ENCODE measurements at places on chromosomes 2 and 18.

GRCh38 chr18:76370201-76370600 lies 124.8 kb downstream of the ZNF516 start:
- no peak for DNase-seq

- peak; percentile 83 for DNase-seq
Measured at GRCh38 chr2:205706769-205707381, 24.6 kb downstream of the NRP2 start.

GRCh38 chr2:46001290-46001689 lies 295.9 kb upstream of the EPAS1 start:
- DNase-seq, result no peak

- DNase-seq, result no peak
Measured at GRCh38 chr2:102004581-102004980, 12.8 kb downstream of the IL1R2 start.

GRCh38 chr2:231132129-231132528 lies 7.3 kb upstream of the HTR2B start:
- no peak for DNase-seq

GRCh38 chr2:7724336-7724735 lies 807.1 kb downstream of the RNF144A start:
- no peak for DNase-seq

GRCh38 chr2:217787160-217787877 lies 215.5 kb downstream of the TNS1 start:
- DNase-seq, result no peak

DNA sequence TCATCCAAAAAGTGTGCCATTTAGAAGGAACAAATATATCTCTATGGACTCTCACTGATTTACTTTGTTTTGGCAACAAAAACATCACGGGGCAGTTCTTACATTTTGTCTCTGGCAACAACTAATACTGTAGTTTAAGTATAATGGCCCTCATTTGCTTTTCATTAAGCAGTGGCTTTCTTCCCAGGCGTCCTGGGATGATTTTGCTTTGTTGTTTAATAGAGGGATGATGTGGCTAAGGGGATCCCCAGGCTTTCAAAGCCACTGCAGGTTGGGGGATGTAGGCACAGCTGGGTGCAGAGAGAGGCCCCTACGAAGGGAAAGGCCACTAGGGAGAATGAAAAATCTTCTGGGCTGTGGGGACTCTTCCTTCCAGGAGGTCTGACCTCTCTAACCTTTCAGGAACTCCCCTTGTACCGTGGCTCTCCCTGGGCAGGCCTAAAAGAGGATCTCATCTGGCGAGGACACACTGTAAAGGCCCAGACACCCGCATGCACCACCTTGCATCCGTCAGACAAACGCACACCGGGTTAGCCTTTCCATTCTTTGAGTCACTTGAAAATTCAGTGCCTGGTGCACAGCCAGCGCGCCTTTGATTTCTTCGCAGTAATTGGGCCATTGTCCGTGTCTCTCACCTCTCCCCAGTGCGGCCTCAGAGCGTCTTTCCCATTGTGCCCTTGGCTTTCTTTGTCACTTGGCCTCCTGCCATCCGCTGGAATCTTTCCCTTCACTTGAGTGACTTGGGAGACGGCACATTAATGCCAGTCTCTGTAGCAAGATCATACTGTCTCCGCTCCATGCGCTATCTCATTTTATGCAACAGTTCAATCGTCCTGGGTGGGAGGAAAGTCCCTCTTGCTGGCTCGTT lies 40.3 kb upstream of the AFF3 start:
- DNase-seq, result no peak

DNA sequence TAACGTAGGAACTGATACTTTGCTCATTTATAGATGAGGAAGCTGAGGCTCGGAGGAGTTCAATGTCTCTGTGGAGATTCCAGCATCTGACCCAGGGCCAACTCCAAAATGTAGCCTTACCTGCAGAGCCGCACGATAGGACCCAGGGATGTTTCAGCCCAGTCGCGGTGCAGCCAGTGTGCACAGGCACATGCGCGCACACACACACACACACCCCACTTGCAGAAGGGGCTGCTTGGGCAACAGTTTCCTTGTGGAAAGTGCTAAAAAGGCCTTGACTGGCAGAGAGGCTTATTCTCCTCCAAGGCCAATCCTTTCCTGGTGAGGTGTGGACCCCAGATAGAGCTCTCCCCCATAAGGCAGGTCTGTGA lies 101.7 kb downstream of the ZFP36L2 start:
- DNase-seq, result no peak

DNA sequence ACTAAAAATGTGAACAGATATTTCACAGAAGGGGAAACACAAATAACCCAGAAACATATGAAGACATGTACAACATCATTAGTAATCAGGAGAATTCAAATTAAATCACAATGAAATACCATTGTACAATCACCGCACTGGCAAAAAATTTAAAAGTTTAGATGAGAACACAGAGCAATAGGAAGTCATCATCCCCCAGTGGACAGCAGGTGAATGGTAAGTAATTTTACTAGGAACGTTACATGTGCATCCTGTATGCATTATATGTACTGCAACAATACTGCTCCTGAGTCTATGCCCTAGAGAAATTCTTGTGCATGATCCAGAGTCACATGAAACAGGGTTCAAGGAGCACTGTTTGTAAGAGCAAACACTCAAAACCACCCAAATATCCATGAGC lies 713.8 kb downstream of the NRXN1 start:
- no peak for DNase-seq

- no peak for DNase-seq
Measured at GRCh38 chr2:157290525-157290924, 33.0 kb downstream of the GALNT5 start.

GRCh38 chr2:17792515-17792914 lies 23.7 kb upstream of the MSGN1 start:
- no peak for DNase-seq

DNA sequence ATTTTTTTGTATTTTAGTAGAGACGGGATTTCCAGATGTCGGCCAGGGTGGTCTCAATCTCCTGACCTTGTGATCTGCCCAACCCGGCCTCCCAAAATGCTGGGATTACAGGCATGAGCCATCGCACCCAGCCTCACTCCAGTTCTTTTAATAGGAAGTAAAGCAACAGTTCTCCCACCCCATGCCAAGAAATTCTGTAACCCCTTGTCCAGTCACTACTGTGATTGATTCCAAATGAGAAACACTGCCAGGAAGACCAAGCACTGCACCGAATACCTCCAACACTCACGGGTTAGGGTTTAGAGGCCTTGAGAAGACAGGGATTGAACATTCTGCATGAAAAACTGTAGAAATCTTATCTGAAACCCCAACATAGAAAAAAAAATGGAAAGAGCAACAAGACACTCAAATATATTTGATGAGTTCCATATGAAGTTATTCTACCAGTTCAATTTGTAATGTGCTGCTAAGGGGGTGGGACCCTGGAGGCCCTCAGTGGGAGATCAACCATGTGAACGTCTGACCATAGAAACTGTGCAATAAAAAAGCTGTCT lies 48.2 kb upstream of the BIN1 start:
- DNase-seq, result peak; percentile 71

DNA sequence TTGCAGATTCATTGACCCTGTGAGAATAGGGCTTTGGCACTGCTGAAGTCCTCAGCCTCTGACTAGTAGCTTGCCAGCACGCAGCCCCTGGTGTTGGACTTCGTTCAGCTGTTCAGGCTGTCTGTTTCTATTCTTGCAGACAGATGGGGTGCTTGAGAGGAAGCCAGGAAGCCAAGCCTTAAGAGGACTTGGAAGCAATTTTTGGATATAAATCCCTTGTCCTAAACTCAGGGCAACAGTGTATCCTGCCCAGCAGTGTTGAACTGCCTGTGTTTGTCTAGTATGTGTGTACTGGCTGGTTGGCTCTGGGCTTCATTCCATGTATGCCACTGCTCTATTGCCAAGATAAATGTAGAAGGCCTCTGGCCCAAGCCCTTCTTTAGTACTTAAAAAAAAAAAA lies 108.6 kb downstream of the COMMD1 start:
- DNase-seq, result peak; percentile 57

GRCh38 chr2:236055471-236055870 lies 112.7 kb downstream of the GBX2 start:
- DNase-seq, result no peak

DNA sequence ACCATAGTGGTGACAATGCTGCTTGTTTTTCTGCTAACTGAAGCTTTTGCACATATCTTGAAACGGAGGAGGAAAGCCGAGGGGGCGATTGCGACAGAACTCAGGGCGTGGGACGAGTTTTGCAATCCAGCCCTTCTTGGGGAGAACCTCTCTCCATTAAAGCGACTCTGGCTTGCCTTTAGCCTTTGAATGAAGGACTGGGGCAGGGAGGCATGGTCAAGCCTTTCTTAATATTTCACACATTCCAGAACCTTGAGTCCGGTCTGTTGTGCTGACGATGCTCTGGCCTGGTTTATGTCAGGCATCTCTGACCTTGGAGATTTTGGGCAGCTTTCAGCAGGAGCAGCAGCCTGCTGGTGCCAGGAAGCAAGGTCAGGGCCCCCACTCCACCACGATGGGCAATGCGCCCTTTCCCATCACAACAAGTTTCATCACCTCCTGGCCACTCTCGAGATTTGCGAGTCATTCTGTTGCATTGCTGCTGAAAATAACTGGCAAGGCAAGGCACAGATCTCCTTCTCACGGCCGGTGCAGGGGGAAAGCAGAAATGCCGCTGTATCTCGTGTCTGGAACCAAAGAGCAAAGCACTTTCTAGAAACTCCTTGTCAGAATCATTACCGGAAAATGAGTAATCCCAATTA lies 10.8 kb downstream of the EMILIN2 start:
- peak; percentile 94 for DNase-seq

- no peak for DNase-seq
Measured at GRCh38 chr2:224377751-224378700, 23.9 kb downstream of the FAM124B start.

DNA sequence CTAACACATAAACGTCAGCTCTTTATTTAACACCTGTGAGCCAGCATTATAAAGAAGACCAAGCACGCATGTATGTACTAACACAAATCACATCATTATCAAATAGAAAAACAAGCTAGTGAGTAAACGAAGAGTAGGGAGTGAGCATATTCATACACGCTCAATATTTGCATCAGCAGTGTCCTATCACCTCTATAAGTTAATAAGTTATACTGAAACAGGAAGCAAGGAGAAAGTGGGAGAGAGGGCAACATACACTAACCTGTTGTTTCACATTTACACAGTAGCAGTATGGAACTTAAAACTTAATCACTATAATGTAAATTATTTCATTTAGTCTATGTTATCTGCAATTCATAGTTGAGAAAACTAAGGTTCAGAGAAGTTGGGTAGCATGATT lies 321.5 kb upstream of the TANK start:
- DNase-seq, result no peak

- no peak for DNase-seq
Measured at GRCh38 chr2:169849710-169850109, 22.5 kb downstream of the UBR3 start.

DNA sequence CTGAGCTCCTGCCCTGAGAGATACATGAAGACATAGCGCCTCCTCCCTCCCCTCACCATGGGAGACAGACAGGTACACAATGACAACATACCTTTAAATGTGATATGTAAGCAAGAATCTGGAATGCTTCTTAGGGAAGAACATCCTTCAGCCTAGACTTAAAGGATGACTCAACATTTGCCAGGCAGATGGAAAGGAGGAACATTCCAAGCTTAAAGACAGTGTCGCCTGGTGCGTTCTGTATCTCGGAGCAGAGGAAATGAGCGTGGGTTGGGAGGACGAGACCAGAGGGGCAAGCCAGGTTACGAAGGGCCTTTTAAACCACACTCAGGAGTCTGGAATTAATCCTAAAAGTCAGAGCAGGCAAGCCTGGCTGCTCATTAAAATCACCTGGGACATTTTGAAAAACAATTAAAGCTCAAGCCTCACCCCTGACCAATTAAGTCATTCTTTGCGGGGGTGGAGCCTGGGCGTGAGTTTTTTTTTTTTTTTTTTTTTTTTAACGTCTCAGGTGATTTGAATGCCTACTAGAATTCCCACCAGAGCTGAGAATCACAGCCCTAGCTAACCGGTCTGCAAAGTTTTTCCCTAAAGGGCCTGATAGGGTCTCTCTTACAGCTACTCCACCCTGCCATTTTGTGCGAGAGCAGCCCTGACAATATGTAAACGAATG lies 131.2 kb upstream of the SEC11C start:
- no peak for DNase-seq

DNA sequence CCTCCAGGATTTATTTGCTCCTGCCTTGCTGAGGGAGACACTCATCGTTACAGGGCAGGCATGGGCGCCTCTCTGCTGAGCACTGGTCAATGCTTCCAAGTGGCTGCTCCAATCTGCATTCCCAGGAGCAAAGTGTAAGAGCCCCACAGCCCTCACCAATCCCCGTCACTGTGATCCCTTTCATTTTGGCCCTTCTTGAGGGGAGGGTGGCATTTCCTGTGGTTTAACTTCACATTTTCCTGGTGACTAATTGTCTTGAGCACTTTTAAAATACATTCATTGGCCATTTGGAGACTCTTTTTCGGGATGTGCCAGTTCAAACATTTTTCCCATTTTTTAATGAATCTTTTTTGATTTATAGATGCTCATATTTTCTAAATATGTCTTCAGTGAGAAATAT lies 33.0 kb downstream of the TPO start:
- DNase-seq, result no peak
